ENCODE measurements at places on chromosomes 12 and 14.

DNA sequence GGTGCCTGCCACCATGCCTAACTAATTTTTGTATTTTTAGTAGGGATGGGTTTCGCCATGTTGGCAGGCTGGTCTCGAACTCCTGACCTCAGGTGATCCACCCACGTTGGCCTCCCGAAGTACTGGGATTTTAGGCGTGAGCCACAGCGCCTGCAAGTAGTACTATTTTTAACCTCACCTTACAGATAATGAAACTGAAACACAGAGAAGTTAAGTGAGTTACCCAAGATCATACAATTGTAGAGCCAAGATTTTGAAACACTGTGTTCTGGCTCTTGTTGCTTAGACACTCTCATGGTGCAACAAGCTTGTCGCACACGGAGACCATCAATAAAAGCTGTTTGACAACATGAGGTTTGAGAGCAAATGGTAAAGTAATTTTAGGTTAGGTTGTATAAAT, 159.1 kb upstream of the LMNTD1 start:
- no peak for DNase-seq

DNA sequence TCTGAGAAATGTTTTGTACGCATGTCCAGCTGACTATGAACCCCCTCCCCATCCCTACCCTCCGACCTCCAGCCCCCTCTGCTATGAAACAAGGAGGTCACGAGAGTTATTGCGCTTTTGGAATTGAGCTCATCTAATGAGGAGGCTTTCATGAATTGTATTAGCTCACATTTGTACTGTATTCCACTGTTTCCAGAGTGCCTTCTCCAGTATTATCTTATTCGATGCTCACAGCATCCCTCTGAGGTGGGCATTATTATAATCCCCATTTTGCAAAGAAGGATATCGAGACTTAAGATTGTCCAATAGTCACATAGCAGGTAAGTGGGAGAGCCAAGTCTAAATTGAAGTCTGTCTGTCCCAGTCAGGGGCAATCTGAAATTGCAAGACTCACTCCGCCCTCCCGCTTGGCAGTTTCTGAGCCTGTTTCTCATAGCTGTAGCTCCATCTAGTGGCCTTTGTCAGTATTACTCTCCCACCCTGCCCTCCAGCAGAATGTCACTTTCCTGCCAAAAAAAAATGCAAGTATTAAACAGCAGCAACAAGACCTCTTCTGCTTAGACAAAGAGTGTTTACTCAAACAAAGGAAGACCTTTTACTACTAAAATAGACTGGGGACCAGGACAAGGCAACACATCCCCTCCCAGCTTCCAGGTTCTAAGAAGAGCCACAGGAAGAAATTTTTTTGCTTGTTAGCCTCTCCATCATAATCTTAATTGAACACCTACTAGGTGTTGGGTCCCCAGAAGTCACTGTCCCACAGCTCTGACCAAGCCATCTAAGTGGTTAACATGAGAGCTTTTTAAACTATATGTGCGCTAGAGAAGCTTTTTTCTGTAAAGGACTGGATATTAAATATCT, 48.6 kb upstream of the TMEM233 start:
- peak; percentile 37 for DNase-seq

DNA sequence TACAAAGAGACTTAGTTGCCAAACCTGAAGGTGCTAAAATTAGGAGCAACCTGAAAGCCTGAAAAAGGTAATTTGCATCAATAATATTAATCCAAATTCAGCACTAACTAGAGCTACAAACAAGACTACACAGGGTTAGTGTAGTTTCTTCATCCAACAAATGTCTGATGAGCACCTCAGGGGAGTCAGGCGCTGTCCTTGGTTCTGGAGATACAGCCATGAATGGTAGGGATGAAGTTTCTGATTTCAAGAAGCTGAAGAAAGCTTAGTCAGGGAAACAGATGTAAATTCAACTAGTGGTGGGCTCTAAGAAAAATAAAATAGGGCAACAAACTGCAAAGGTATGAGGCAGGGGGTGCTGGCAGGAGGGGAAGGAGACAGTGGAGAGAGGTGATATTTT, 266.3 kb downstream of the GLT1D1 start:
- no peak for DNase-seq

GRCh38 chr12:95789126-95790032, 1.2 kb downstream of the NTN4 start:
- DNase-seq = no peak

- no peak for DNase-seq
These were observed 24.6 kb upstream of the APOF start for GRCh38 chr12:56387152-56387736.

DNA sequence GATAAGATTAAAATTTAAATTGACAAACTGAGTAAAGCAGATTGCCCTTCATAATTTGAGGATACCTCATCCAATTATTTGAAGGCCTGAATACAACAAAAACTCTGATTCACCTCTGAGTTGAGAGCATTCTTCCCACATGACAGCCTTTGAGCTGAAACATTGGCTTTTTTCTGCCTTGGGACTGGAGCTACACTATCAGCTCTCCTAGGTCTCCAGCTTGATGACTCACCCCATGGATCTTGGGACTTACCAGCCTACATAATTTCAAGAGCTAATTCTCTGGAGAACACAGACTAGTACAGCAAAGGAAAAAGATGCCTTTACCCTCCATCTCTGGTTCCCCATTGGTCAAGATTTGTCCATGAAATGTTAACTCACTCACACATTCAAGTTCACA, 555.1 kb downstream of the FOXG1 start:
- no peak for DNase-seq

- DNase-seq = no peak
These were observed 28.3 kb downstream of the DYNC1H1 start for GRCh38 chr14:101992708-101993107.

GRCh38 chr12:22335794-22336166, 1.3 kb upstream of the ST8SIA1 start:
- DNase-seq = no peak

- no peak for DNase-seq
These were observed 167.4 kb downstream of the SNAPC1 start for GRCh38 chr14:61929651-61930050.

- no peak for DNase-seq
These were observed 316.3 kb downstream of the NUAK1 start for GRCh38 chr12:105822131-105823105.

- DNase-seq = no peak
These were observed 381 bp downstream of the YY1 start for GRCh38 chr14:100239211-100239839.

DNA sequence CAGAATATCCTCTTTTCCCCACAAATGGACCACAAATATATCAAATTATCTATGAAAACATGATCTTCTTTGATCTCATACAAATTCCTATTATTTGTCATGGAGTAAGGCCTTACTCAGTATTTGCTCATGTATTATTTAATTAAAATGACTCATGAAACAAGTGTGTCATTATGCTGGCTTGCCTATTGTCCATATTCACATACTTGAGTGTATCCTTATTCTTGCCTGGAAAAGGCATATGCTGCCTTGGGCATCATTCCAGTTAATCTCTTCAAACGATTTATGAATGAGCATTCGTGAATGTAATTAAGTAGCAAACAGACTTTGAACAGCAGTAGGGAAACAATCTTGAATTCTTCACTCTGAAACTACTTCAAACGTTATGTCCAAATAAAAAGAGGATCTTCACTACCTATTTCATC, 22.6 kb upstream of the SNRPF start:
- peak; percentile 60 for DNase-seq

DNA sequence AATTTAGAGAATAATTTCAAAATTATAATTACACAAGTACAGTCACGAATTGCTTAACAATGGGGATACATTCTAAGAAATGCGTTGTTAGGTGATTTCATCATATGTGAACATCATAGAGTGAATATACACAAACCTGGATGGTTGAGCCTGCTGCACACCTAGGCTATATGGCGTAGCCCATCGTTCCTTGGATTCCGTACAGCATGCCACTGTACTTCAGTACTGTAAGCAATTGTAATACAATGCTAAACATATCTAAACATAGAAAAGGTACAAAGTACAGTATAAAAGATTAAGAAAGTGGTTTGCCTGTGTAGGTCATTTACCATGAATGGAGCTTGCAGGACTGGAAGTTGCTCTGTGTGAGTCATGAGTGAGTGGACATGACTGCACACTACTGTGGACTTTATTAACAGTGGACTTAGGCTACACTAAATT, 286.2 kb downstream of the CACNA1C start:
- no peak for DNase-seq

DNA sequence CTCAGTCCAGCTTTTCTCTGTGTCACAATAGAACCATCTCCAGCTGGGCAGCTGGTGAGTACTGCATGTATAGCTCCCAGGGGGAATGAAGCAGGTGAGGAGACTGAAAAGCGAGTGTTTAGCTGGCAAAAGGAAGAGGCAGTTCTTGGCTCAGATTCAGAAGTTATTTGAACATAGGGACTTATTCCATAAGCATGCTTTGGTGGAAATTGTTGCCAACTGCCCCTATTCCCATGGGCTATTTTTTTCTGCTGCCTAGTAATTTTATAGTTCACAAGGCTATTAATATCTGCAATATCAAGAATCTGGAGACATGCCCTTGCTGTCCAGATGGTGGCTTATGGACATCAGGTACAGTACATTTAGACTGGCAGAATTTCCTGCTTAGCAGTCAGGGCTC, 1112.7 kb downstream of the LRFN5 start:
- DNase-seq = no peak

DNA sequence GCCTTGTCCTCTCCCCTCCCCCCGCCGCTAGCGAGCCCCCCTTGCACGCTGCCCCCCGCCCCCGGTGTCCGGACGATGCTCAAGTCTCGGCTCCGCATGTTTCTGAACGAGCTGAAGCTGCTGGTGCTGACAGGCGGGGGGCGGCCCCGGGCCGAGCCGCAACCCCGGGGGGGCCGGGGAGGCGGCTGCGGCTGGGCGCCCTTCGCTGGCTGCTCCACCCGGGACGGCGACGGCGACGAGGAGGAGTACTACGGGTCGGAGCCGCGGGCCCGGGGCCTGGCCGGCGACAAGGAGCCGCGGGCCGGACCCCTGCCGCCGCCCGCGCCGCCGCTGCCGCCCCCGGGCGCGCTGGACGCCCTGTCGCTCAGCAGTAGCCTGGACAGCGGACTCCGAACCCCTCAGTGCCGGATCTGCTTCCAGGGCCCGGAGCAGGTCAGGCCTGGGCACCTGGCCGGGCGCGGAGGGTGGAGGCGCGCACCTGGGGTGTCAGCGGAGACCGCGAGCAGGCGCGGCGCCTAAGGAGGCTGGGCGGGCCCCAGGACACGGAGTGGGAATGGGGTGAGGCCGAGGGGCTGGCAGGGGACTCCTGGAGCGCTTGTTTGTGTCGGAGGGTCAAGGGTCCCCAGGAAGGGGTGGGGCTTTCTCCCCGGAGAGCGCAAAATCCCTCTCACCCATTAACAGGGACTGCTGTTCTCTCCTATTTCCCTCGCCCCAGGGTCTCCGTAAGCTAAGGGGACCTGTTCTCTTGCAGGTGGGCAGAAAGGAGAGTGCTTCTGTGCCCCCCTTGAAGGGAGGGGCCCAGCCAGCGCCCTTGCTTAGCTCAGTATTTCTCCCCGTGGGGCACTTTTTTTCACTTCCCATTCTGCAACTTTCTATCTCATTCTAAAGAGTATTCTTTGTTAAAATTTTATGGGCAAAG, 810 bp downstream of the MARCHF9 start:
- DNase-seq = no peak

DNA sequence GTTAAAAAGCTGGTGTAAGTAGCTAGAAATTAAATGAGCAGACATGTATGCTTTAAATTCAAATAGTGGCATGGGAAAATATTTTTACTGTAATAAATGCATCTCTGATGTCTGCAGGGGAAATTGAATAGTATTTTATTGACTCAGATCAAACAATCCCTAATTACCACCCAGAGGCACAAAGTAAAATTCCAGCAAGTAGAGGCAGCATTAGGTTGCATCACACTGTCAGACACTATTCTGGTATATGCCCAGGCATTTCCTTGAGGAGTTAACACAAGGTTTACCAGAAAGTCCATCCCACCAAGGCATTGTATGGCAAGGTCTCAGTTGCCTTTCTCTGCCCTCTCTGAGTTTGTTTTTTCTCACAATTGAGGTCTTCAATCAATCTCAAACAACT, 201.6 kb upstream of the KITLG start:
- peak; percentile 77 for DNase-seq

GRCh38 chr12:42103155-42103554, 41.5 kb downstream of the GXYLT1 start:
- DNase-seq = no peak

DNA sequence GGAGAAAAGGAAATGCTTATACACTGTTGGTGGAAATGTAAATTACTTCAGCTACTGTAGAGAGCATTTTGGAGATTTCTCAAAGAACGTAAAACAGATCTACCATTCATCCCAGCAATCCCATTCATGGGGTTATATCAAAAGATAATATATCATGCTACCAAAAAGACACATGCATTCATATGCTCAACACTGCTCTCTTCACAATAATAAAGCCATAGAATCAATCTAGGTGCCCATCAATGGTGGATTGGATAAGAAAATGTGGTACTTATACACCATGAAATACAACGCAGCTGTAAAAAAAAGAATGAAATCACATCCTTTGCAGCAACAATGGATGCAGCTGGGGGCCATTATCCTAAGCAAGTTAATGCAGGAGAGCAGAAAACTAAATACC, 1487.7 kb upstream of the SEL1L start:
- no peak for DNase-seq

- no peak for DNase-seq
These were observed 3.4 kb upstream of the OTUB2 start for GRCh38 chr14:94022532-94023411.

DNA sequence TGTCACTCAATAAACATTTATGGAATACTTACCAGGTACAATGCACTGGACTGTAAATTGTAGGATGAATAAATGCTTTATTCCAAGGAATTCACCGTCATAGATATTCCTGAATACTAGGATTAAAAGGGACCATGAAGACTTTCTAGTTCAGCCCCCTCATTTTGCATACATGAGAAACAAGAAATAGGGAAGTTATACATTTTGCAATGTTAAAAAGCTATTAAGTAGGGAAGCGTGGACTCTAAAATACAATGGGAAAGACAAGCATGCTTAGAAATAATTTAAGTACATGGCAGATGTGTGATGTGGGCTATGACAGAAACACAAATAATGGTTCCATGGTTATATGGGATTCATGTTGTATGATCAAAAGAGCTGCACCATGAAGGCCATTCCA, 89.4 kb upstream of the SYT10 start:
- DNase-seq = no peak

DNA sequence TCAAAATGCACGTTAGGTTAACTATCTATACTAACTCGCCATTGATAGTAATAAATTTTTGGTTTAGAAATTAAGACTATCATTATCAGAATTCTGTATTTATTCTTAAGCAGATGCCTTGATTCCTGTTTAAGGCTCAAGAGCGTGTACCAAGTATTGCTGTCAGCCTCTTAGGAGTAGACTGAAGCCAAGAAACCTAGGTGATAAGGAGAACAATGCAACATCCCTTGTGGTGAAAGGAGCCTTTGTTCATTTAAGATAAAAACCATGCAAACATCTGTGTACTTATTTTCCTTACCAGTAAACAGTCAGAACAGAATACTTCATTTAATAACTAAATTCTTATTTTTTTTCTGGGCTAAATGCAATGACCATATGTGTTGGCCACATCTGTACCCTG, 109.4 kb upstream of the NOVA1 start:
- DNase-seq = no peak

GRCh38 chr14:42229976-42230375, 623.3 kb downstream of the LRFN5 start:
- DNase-seq = no peak

GRCh38 chr14:76293221-76293620, 82.7 kb upstream of the ESRRB start:
- DNase-seq = no peak

Measured in SK-N-MC (cell line).